ENCODE measurements at places on chromosomes 11 and 22. TPM values are rescaled to one million over a fixed set of nuclear protein-coding genes. Genes with fewer than 3 reads are reported as not detected.

Gene INS
- total RNA-seq, result not detected

Gene DGAT2
- total RNA-seq, result 2.0 TPM

Gene BRSK2
- not detected for total RNA-seq

Gene POTEH
- not detected for total RNA-seq

Gene CELSR1
- under 0.01 TPM for total RNA-seq

Gene PRG3
- total RNA-seq, result not detected

Gene TEAD1
- 230 TPM for total RNA-seq

Gene CNTF
- 4.9 TPM for total RNA-seq

Gene OR8D1
- total RNA-seq, result not detected

Gene KRTAP5-10
- not detected for total RNA-seq

Gene FOLR2
- not detected for total RNA-seq

Gene MS4A6A
- total RNA-seq, result not detected

Gene SERPING1
- 16.4 TPM for total RNA-seq

All from placental pericyte (primary cell).